ENCODE measurements at places on chromosomes 7 and 10.

GRCh38 chr7:43431020-43431595 lies 151.8 kb upstream of the STK17A start:
- DNase-seq = peak; percentile 13

DNA sequence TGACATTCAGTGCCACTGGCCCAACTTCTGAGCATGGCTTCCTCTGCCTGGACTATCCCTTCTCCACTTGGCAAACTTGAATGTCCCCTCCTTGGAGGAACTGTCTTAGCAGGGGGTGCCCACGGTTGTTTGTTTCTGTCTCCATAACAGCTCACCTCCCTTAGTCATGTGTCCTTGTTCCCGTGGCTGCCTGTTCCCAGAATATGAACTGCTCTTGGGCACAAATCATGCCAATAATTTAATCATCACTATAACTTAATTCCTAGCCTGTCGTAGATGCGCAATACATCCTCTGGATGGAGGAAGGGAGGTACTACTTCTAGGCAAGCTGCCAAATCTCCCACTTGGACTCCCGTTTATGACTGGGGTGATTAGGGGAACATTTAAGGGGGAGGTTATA lies 173.1 kb downstream of the MYOF start:
- no peak for DNase-seq

GRCh38 chr7:110790992-110791391 lies 299.9 kb upstream of the LRRN3 start:
- no peak for DNase-seq

GRCh38 chr7:141356161-141356560 lies 195.0 kb upstream of the AGK start:
- DNase-seq = no peak

GRCh38 chr10:396535-397220 lies 261.4 kb downstream of the ZMYND11 start:
- no peak for DNase-seq

DNA sequence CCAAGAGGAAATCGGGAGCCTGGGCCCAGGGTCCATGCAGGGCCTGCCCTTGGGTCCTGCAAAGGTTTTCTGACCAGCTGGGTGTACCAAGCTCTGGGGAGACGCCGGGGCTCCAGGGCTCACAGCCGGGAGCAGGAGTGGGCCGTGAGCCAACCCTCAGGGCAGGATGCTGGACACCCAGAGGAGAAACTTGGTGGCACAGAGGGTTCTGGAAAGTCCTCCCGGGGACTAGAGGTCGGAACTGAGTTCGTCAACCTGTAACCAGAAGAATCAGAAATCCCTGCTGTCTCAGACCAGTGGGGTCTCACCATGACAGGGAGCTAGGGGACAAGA lies 29.2 kb upstream of the PPP2R2D start:
- no peak for DNase-seq

GRCh38 chr7:45869426-45869825 lies 3.5 kb downstream of the CCDC201 start:
- no peak for DNase-seq

DNA sequence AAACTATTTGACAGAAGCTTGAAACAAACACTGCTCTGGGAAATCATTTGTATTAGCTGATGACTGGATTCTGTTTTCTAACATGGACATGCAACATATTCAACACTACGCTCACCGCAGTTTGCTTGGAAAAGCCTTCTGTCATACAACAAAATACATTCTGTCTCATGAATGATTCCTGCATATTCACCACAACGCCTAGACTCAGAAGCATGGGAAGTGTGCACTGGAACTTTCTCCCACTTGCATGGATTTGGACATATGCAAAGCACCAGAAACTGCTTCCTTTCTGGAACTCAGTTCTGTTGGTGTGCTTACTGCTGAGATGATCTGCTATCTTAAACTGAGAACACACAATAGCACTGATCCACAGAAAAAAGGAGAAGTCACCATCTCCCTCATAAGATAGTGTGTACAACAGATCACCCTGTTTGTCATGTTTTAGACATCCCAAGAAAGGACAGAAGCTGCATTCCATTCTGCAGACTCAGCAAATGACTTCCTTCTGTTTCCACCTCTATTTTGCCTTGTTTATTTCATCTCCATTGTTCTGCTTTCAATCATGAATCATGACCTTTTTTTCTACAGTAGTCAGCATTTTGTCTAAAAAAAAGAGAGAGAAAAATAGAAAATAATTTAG lies 115.8 kb downstream of the HTR7 start:
- DNase-seq = peak; percentile 8
